MM.1S (cell line): ENCODE measurements at places on chromosomes 7 and 10.

DNA sequence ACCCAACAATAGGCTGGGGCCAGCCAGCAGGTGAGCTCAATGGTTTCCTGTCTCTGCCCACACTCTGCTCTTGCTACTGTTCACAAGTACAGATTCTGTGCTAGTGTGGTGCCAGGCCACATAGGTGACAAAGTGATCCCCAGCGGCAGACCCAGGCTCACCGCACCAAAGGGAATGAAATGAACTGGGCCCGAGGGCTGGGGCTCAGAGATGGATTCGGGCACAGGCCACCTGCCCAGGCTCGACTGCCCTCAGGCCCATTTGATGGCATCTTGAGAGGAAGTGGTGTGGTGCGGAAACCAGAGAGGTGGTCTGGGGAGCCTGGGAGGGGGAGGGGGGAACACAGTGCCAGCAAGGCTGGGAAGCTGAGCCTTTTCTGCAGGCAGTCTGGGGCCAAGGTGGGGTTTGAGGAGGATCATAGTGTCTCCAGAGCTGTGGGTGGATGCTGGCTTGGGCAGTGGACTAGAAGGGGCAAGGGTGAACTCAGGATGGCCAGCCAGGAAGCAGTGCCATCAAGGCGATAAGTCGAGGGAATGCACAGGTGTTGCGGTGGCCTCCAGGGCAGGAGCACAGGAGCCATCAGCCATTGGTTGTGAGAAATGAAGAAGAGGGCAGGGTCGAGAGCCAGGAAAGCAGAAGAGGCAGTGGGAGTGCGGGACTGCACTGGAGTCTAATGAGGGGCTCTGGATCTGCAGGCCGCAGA, 85.2 kb downstream of the ARHGAP22 start:
- no peak overlapping the region for H3K4me3 ChIP-seq
- no peak overlapping the region for H3K27ac ChIP-seq
- no peaks in the 10 kb centered on the region for H3K27me3 ChIP-seq
- H3K4me1 ChIP-seq = no peaks in the 10 kb centered on the region

- H3K4me1 ChIP-seq = no peaks in the 10 kb centered on the region
- no peaks in the 10 kb centered on the region for H3K36me3 ChIP-seq
- H3K27me3 ChIP-seq = no peaks in the 10 kb centered on the region
- DNase-seq = no peak
Observed at GRCh38 chr10:6274040-6274439, 71.3 kb downstream of the PFKFB3 start.

DNA sequence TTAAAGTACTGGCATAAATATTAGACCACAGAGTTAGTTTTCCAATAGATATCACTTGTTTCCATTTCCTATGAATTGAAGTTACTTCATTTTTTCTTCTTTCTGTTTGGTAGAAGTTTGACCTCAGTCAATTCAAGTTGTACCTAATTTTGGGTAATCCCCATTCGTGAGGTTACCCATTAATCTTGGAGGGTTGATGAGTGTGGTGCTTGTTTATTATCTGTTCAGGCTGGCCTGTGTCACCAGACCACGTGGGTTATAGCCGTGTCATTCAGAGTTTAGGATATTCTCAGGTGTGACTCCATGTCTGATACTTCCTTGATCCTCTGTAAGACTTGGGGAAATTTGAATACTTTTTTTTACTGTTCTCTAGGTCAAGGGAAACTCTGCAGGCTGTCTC, 133.9 kb upstream of the TPK1 start:
- no peaks in the 10 kb centered on the region for H3K27me3 ChIP-seq
- H3K4me3 ChIP-seq = no peak overlapping the region
- H3K4me1 ChIP-seq = no peaks in the 10 kb centered on the region
- no peak overlapping the region for H3K27ac ChIP-seq
- H3K36me3 ChIP-seq = no peaks in the 10 kb centered on the region

GRCh38 chr10:35375091-35375765, 38.9 kb downstream of the CCNY start:
- H3K4me3 ChIP-seq = no peak overlapping the region
- no peaks in the 10 kb centered on the region for H3K27me3 ChIP-seq
- H3K36me3 ChIP-seq = no peaks in the 10 kb centered on the region
- no peak for DNase-seq
- no peaks in the 10 kb centered on the region for H3K4me1 ChIP-seq
- H3K27ac ChIP-seq = no peak overlapping the region

- no peak overlapping the region for H3K27ac ChIP-seq
- H3K36me3 ChIP-seq = no peaks in the 10 kb centered on the region
- H3K27me3 ChIP-seq = peaks cover 14% of the 10 kb centered on the region; the same call in 1 of the 2 replicates
- peaks cover 10% of the 10 kb centered on the region for H3K4me1 ChIP-seq
Observed at GRCh38 chr10:69412232-69412790, 4.4 kb downstream of the TACR2 start.

DNA sequence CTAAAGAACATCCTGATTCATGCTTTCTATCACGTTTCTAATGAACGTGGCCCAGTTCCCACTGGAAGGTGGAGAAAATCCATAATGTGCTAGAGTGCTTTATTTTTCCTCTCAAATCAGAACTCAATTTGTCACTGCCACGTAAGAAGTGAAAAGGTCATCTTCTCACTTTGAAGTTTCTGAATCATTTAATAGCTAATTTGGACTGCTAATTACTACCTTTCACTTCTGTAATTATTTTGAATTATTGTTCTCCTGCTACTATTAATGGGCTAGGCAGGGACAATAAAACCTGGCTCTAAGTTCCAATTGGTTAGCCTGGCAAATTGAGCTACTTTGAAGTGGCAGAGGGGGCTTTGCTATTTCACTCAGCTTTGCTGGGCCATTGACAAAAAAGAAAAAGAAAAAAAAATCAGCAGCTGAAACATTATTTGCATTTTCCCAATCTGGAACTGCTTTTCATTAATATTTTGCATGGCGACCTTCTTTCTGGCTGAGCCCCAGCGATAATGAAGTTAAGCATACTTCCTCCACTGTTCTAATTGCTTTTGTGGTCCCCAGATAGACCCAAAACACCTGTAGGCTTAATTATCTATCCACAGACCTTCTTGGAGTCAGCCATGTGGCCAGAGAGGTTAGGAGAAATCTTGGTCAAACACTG, 264.2 kb downstream of the SEC23IP start:
- no peaks in the 10 kb centered on the region for H3K36me3 ChIP-seq
- no peak overlapping the region for H3K4me3 ChIP-seq
- no peak overlapping the region for H3K27ac ChIP-seq
- H3K4me1 ChIP-seq = no peaks in the 10 kb centered on the region
- H3K27me3 ChIP-seq = no peaks in the 10 kb centered on the region

DNA sequence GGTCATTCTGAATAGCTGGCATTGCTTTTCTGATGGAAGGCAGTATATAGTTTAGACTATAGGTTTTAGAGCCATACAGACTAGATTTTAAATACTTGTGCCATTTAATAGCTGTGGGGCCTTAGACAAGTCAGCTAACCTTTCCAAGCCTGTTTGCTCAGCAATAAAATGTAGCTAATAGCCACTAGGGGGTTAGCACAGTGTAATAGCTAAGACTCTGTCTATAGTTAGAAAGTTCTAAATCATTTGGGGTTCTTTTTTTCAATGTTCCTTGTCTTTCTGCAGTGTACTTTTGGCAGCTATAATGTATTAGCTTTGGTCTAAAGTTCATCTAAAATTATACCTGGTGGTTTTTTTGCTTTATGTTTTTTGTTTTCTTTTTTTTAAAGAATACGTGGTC, 7.5 kb upstream of the KIFBP start:
- no peaks in the 10 kb centered on the region for H3K4me1 ChIP-seq
- no peak overlapping the region for H3K4me3 ChIP-seq
- H3K27me3 ChIP-seq = no peaks in the 10 kb centered on the region
- DNase-seq = no peak
- H3K36me3 ChIP-seq = peaks cover 19% of the 10 kb centered on the region; the same call in 1 of the 2 replicates

- H3K36me3 ChIP-seq = no peaks in the 10 kb centered on the region
- no peak overlapping the region for H3K4me3 ChIP-seq
- H3K4me1 ChIP-seq = peaks cover 28% of the 10 kb centered on the region
- DNase-seq = peak; percentile 72
- no peak overlapping the region for H3K27ac ChIP-seq
- peaks cover 2% of the 10 kb centered on the region; the same call in 1 of the 2 replicates for H3K27me3 ChIP-seq
Observed at GRCh38 chr7:28179120-28180030, 1.2 kb downstream of the JAZF1 start.

GRCh38 chr7:2573761-2574160, 15.0 kb downstream of the IQCE start:
- H3K36me3 ChIP-seq = no peaks in the 10 kb centered on the region
- DNase-seq = no peak
- no peak overlapping the region for H3K27ac ChIP-seq

DNA sequence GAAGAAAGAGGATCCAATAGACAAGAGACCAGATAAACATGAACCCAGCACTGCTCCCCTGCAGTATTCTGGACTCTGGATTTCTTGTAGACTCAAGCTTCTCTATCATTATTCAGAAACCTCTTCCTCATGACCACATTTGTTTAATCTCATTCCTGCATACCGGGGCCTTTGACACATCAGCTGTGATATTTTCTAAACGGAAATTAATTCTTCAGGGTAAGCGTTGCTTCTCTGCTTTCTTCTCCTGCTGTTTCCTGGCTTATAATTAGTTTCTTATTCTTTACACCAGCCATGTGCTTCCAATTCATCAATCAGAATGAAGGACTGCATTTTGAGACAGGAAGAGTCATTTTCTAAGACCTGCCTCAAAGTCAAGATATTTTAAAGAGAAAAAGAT, 54.2 kb upstream of the TARP start:
- no peaks in the 10 kb centered on the region for H3K27me3 ChIP-seq
- DNase-seq = no peak
- H3K36me3 ChIP-seq = no peaks in the 10 kb centered on the region

DNA sequence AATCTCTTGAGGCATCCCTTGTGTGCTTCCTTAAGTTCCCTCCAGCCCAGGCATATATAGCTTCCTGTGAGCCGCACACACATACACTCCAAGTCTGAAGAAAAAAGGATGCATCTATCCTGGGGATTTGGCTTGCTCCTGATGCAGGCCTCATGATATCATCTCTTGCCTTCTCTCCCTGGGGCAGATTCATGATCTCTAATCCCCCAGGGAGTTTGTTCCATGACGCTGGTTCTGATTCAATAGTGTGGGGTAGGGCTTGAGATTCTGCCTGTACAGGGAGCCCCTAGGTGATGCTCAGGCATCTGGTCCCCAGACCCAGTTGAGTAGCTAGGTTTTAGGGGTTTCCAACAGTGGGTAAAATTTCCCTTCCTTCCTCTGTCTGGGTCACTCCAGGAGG, 1.5 kb downstream of the PON1 start:
- DNase-seq = no peak
- H3K36me3 ChIP-seq = no peaks in the 10 kb centered on the region
- no peak overlapping the region for H3K4me3 ChIP-seq

DNA sequence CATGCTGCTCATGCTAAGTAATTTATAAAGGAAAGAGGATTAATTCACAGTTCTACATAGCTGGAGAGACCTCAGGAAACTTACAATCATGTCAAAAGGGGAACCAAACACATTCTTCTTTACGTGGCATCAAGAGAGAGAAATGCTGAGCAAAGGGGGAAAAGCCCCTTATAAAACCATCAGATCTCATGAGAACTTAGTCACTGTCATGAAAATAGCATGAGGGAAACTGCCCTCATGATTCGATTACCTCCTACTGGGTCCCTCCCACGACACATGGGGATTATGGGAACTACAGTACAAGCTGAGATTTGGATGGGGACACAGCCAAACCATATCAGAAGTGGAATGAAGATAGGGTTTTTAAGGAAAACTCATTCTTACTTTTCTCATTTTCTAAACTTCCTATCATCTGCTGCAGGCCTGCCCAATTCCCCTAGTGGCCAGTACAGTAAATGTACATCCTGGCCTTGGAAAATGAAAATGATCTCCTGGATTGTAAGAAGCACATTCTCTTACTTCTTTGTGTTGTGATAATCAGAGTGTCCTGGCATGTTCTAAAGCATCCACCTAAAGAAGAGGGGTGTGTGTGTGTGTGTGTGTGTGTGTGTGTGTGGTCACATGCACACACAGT, 421.5 kb downstream of the LRMDA start:
- no peaks in the 10 kb centered on the region for H3K27me3 ChIP-seq
- H3K4me3 ChIP-seq = no peak overlapping the region
- H3K4me1 ChIP-seq = no peaks in the 10 kb centered on the region
- no peak overlapping the region for H3K27ac ChIP-seq
- no peak for DNase-seq
- no peaks in the 10 kb centered on the region for H3K36me3 ChIP-seq

DNA sequence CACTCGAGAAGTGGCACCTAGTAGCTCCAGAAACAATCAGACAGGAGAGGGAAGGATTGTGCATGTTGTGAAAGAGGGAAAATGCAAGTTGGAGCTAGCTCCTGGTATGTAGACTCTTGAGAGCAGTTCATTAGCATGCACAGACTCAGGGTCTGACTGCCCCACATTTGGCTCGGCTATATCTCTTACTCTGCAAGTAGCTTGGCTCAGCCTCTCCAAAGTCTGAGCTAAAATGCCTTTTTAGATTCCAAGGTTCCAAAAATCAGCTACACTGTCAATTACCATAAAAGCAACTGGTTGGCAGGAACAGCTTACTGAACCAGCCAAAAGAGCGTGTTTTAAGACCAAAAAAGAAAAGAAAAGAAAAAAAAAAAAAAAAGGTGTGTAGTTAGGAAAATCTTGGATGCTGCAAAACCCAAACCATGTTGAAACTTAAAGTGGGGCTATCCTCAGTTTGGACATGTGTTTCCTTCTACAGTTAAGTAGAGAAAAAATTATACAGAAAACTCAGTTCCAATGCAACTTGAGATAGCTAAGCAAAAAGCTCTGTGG, 65.5 kb downstream of the MKX start:
- no peaks in the 10 kb centered on the region for H3K27me3 ChIP-seq
- no peak overlapping the region for H3K4me3 ChIP-seq
- H3K4me1 ChIP-seq = no peaks in the 10 kb centered on the region
- H3K36me3 ChIP-seq = no peaks in the 10 kb centered on the region

GRCh38 chr10:132169031-132169765, 17.6 kb upstream of the DPYSL4 start:
- no peaks in the 10 kb centered on the region for H3K36me3 ChIP-seq
- DNase-seq = no peak
- H3K27me3 ChIP-seq = peaks cover 68% of the 10 kb centered on the region
- no peak overlapping the region for H3K4me3 ChIP-seq

GRCh38 chr7:65832281-65832680, 40.6 kb upstream of the VKORC1L1 start:
- no peak overlapping the region for H3K4me3 ChIP-seq
- no peak overlapping the region for H3K27ac ChIP-seq
- no peaks in the 10 kb centered on the region for H3K4me1 ChIP-seq
- no peaks in the 10 kb centered on the region for H3K27me3 ChIP-seq

- no peak overlapping the region for H3K4me3 ChIP-seq
- DNase-seq = no peak
- no peaks in the 10 kb centered on the region for H3K4me1 ChIP-seq
Observed at GRCh38 chr7:31055471-31055870, 3.4 kb downstream of the ADCYAP1R1 start.

- no peak overlapping the region for H3K4me3 ChIP-seq
- no peak for DNase-seq
- H3K4me1 ChIP-seq = no peaks in the 10 kb centered on the region
- H3K27ac ChIP-seq = no peak overlapping the region
- H3K36me3 ChIP-seq = no peaks in the 10 kb centered on the region
- H3K27me3 ChIP-seq = no peaks in the 10 kb centered on the region
Observed at GRCh38 chr7:14899030-14899429, 3.5 kb downstream of the DGKB start.

- no peak for DNase-seq
- H3K27me3 ChIP-seq = no peaks in the 10 kb centered on the region
- H3K27ac ChIP-seq = no peak overlapping the region
- H3K36me3 ChIP-seq = no peaks in the 10 kb centered on the region
- H3K4me3 ChIP-seq = no peak overlapping the region
Observed at GRCh38 chr7:131517218-131517923, 39.1 kb downstream of the PODXL start.
